ENCODE measurements at places on chromosomes 4 and X.
A peak's percentile ranks its signal among the peaks of the same experiment; 100 is the strongest.

GRCh38 chr4:121096629-121097028 lies 24.3 kb upstream of the NDNF start:
- DNase-seq, result no peak

- no peak for DNase-seq
Measured at GRCh38 chrX:40521868-40522450, 58.8 kb upstream of the ATP6AP2 start.

DNA sequence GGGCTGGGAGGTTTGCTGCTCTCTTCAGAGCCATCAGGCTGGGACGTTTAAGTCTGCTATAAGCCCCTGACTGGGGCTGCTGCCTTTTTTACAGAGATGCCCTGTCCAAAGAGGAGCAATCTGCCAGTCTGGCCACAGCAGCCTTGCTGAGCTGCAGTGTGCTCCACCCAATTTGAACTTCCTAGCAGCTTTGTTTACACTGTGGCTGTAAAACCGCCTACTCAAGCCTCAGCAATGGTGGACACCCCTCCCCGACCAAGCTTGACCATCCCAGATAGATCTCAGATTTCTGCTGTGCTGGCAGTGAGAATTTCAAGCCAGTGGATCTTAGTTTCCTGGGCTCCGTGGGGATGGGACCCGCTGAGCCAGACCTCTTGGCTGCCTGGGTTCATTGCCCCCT lies 40.7 kb downstream of the SPATA18 start:
- DNase-seq, result no peak

DNA sequence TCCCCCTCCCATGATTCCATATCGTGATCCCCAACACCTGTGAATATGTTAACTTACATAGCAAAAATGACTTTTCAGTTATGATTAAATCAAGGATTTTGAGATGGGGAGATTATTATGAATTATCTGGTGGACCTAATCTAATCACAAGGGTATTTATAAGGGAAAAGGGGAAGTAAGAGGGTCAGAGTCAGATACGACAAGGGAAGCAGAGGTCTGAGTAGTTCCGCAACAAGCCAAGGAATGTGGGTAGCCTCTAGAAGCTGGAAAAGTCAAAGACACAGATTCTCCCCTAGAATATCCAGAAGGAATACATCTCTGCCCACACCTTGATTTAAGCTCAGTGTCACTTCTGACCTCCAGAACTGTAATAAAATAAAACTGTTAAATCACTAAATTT lies 1.0 kb upstream of the IL13RA1 start:
- no peak for DNase-seq

DNA sequence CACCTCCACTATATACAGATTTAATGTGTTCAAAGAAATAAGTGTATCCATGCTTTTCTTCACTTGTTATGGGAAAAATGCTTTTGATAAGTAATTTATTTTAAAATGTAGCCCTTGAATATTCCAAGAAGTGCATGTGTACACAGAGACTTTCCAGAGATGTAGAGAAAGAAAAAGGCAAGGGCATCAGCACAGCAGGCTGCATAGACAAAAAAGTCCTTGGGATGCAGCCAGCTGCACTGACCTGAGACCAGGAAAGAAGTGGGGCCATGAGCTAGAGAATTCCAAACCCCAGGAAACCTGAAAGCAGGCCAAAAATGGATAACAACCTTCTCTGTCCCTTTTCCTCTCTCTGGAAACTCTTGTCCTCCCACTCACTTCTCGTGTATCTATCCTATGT lies 51.6 kb upstream of the PRDM8 start:
- no peak for DNase-seq

GRCh38 chrX:150849486-150849885 lies 49.0 kb downstream of the CD99L2 start:
- no peak for DNase-seq

GRCh38 chr4:44150091-44150576 lies 298.5 kb downstream of the KCTD8 start:
- DNase-seq, result no peak

- peak; percentile 50 for DNase-seq
Measured at GRCh38 chr4:135186002-135186401, 984.4 kb upstream of the PABPC4L start.

GRCh38 chr4:48739560-48740019 lies 40.5 kb downstream of the FRYL start:
- no peak for DNase-seq

DNA sequence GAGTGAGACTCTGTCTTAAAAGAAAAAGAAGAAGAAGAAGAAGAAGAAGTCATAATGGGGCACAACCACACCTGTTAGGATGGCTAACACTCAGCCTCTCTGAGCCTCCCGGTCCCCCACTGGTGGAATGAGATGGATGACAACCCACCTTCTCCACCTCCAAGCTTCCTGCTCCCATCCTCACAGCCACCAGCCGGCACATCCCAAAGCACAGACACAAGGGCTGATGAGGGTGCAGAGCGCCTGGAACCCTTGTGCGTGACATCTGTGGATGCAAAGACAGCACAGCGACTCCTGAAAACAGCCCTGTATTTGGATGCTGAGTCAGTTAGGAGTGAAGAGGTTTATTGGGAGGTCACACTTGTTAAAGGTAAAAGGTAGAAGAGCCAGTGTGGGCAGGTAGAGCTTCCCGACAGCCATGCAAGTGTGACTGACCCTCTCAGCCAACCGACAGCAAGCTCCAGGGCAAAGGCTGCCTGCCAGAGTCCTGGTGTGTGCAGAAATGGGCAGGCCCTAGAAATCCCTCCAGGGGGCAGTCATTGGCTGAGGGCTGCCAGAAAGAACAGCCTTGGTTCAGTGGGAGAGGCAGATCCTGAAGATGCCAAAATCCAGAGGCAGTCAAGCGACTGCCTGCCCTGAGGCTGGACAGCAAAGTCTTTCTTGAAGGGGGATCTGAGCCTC lies 26.6 kb upstream of the MAN2B2 start:
- DNase-seq, result peak; percentile 27

DNA sequence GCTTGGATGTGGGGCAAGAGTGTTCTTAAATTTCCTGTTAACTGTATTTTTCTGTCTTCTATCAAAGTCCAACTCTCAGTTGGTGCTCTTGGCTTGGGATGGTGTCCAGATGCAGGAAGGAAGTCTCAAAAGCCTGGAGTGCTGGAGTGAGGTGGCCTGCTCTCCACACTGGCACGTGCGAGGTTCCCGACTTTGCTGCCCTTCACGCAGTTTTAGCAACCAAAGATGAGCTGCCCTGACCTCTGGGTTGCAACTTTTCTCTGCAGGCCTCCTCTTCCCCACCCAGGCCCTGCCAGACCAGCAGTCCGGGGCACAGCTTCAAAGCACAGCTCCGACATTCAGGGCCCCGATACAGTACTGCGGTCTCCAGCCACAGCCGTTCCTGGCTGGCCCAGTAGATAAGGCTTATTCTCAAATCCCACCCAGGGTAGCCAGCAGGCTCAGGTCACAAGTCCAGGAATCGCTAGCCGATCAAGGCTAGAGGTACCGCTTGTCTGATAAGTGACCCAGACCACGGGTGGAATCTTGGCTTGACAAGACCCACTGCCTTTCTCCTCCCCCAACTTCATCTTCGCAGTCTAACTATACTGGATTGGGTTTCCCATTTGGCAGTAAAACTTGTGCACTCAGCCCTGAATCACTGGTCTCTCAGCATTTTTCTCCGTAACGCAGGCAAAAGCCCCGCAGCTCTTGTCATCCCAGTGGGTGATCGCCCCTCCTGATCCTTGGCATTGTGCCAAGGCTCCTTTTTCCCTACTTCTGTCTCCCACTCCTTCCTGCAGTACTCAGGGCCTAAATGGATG lies 21.8 kb upstream of the JADE1 start:
- no peak for DNase-seq

GRCh38 chrX:123217077-123217476 lies 33.0 kb downstream of the GRIA3 start:
- no peak for DNase-seq

GRCh38 chr4:70927502-70928137 lies 25.5 kb downstream of the MOB1B start:
- no peak for DNase-seq

- no peak for DNase-seq
Measured at GRCh38 chr4:91325495-91325894, 978.3 kb upstream of the GRID2 start.

- DNase-seq, result no peak
Measured at GRCh38 chrX:40392599-40392998, 188.2 kb upstream of the ATP6AP2 start.

- no peak for DNase-seq
Measured at GRCh38 chr4:158046345-158046744, 126.5 kb downstream of the GASK1B start.

- DNase-seq, result no peak
Measured at GRCh38 chr4:87058356-87059073, 123.7 kb downstream of the AFF1 start.

DNA sequence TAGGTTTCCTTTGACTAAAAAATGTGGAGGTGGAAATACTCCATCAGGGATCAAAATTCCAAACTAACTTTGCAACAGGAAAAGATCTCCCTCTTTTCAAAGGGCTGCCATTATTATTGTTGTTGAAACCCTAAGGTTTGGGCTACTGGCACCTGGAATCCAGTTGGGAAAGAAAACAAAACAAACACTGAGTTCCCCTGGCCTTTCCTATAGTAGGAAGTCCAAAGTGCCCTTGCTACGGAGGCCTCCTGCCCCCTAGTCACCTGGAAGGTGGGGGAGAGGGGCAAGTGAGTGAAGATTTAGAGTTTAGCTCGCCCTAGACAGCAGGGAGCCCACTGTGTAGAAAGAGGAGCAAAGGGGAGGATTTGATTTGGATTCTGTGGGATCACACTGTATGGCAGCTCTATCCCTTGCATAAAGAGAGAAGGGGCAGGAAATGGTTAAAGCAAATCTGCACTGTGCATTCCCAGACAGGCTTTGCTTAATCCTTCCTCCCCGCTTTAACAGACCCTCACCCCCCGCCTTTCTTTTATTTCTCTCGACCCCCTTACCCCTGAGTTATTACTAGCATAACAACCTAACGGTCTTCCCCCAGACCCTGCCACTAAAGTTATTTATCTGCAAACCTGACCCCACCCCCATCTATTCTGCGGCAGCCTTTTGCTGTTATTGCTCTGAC lies 627 bp upstream of the FAT4 start:
- no peak for DNase-seq

GRCh38 chr4:156692016-156692415 lies 279.6 kb downstream of the PDGFC start:
- no peak for DNase-seq

GRCh38 chr4:128916832-128917231 lies 107.3 kb downstream of the JADE1 start:
- no peak for DNase-seq

- DNase-seq, result peak; percentile 38
Measured at GRCh38 chr4:5821665-5822358, 71.1 kb downstream of the CRMP1 start.

DNA sequence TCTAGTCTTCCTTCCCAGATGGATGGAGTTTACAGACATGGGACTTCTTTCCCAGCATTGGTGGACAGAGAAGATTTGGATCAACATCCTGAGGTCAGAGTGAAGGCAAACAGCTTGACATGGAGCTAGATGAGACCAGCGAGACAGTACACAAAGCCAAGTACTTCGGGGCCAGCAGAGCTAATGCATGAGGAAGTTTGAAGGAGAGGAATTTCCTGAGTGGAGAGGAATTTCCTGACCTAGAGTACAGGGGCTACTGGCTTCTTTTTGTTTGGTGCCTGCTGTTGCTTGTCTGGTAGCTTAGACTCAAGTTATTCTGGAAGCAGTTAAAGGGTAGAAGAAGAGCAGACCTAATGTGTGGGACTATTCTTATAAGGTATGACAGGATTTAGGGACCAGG lies 69.1 kb upstream of the EOLA2 start:
- DNase-seq, result no peak

GRCh38 chr4:3868211-3869173 lies 102.3 kb downstream of the ADRA2C start:
- no peak for DNase-seq

- DNase-seq, result no peak
Measured at GRCh38 chr4:82705169-82705927, 93.2 kb downstream of the SCD5 start.

DNA sequence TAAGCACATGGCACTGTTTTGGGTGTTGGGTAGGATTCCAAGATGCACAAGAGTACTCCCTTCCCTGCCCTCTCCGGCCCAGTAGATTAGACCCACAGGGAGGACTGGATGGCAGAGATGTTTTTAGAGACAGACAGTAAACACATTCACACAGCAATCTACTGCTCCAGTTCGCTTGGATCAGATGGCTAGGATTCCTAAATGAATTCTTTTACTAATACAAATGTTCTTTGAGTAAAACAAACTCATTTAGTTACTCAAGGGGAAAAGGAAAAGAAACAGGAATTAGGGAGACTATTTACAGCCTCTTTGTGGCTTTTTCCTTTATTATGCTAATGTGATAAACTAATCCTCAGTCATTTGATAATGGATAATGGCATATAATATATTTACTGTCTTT lies 5.9 kb downstream of the SNX25 start:
- DNase-seq, result no peak

GRCh38 chrX:21490341-21490740 lies 116.1 kb downstream of the CNKSR2 start:
- DNase-seq, result no peak

DNA sequence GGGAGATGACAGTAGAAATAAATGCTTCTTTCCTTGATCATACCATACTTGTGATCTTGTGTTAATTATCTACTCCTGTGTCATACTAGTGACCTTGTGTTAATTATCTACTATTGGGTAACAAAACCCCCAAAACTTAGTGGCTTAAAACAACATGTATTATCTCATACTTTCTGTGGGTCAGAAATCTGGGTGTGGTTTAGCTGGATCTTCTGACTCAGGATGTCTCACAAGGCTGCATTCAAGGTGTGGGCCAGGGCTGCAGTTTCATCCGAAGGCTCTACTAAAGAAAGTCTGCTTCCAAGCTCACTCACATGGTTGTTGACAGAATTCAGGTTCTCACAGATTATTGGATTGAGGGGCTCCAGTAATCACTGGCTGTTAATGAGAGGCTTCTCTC lies 70.3 kb upstream of the NDP start:
- DNase-seq, result no peak

DNA sequence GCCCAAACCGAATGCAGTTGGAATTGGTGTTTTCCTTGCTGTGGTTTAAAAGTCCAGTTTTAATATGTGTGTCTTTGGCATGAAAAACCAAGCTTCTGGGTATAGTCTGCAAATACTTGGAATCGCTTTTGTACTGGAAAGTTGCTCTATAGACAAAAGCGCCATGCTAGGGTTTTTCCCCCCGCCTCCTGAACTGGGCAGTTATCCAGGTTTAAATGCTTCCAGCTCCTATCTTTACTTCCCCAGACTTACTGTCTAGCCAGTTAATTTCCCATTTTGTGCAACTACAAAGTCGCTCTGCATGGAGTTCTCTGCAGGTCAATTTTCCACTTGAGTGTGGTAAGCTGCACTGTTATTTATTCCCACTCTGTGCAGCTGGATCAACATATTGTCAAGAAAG lies 2.7 kb downstream of the RASL11B start:
- no peak for DNase-seq

- no peak for DNase-seq
Measured at GRCh38 chrX:74925225-74926088, at the start of gene NEXMIF. Gene NEXMIF (minus strand): TSS chrX:74925452.

- no peak for DNase-seq
Measured at GRCh38 chr4:101037249-101037648, 310.1 kb downstream of the PPP3CA start.

DNA sequence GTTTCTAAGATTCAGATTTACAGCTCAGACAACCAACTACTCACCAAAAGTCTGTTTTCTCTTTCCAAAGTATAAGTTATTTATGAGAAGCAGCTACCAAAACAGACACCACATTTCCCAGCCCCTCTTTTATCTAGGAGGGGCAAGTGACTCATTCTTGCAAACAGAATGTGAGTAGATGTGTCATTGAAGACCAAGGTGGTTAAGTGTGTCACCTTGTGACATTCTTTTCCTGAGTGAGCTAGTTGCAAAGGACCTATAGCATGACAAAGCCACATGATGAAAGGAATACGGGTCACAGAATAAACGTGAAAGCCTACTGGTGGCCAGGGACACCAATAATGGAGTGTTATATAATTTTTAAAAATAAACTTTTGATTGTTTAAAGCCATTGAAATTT lies 50.0 kb downstream of the SLC7A11 start:
- DNase-seq, result no peak

Measured in H1 (cell line).